ENCODE measurements at places on chromosomes 1 and 21. TPM values are rescaled to one million over a fixed set of nuclear protein-coding genes. Genes with fewer than 3 reads are reported as not detected.

DNA sequence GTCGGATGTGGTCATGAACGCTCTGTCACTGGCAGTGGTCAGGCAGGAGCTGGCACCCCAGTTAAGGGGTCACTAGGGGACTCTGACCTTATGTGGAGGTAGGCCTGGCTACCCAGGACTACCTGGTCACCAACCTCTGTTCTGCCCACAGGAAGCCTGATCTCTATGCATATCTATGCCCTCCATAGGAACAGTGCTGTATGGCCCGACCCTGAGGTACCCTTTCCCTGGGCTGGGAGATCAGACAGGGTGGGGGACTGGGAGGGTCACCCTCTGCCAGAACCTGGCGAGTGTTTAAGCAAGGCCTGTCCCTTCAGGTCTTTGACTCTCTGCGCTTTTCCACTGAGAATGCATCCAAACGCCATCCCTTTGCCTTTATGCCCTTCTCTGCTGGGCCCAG is 19.0 kb downstream of the CYP4B1 start:
- no peak for DNase-seq

DNA sequence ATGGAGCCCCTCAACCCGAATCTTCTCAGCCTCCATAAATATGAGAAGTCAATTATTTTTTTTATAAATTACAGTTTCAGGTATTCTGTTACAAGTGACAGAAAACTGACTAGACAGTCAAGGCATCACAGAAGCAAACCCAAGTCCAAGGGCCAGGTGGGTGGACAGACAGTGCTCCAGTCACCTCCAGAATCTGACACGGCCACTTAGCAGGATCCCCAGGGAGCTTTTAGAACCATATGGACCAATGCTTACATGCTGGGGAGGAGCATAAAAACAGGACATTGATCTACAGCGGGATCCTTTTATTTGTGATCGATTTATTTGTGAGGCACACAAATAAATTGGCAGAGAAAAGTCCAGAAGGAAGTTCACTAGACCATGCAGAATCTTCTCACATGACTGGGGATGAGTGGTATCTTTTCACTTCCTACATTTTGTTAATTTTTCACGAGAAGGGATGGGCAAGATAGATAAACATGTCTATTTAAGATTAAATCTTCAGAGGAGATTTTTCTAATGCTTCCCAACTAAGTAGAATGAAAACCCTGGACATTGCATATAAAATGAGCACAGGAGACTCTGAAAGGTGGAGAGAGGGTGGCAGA is 15.0 kb downstream of the ZNF496 start:
- no peak for DNase-seq

GRCh38 chr1:212504171-212504803 is 71.6 kb downstream of the NENF start:
- no peak for DNase-seq

KCNK2 gene
- 0.28 TPM for total RNA-seq

LEMD1 gene
- total RNA-seq: 1.5 TPM

ELF3 gene
- total RNA-seq: 150 TPM

VHLL gene
- total RNA-seq: not detected
